Prostate gland (tissue), 2 donors: ENCODE measurements at places on chromosomes 7 and 10. TPM values are rescaled to one million over a fixed set of nuclear protein-coding genes. Genes with fewer than 3 reads are reported as not detected.

DNA sequence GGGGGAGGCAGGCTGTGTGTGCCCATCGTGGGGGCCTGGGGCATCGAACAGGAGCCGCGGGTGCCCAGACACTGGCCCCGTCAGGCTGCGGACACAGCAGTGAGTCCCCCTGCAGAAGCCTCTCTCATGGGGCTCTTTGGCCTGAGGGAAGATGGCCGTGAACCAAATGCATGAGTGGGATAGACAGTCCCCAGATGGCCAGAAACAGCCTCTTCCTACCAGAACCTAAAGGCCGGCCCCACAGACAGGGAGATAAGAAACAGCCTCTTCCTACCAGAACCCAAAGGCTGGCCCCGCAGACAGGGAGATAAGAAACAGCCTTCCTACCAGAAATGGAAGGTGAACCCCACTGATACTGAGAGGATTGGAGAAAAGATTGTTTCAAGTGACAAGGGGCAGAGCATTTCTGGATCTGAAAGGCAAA lies 16.6 kb downstream of the IDI2 start:
- DNase-seq: no peak

DNA sequence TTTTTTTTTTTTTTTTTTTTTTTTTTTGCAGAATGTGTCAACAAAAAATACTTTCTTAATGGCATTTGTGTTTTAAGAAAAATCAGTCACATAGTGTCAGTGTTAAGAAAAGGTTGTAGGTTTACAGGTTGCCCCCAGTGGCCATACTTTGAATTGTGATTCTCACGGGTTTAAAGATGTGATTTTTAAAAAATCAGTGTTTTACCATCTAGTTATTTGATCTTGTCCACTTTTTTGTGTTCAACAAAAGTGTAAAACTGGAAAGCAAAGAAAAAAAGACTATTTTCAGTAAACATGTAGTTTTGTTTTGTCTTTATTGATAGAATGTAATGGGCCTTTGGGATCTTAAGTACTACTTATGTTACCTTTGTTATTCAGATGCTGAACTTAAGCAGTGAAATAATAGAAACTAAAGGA lies 25.7 kb downstream of the SUV39H2 start:
- DNase-seq: no peak

DNA sequence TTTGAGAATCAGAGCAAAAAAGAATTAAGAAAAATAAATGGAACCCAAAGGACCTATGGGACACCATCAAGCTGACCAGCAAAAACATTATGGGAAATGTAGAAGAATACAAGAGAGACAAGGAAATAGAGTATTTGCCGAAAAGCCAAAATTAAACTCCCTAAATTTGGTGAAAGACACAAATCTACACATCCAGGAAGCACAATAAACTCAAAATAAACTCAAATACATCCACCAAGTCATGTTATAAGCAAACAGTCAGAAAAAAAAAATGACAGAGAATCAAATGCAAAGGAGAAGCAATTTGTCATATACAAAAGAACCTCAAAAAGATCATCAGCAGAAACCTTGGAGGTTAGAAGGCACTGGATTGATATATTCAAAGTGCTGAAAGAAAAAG lies 105.4 kb downstream of the ZNF33B start:
- DNase-seq: no peak

GRCh38 chr7:135552148-135552547 lies 5.6 kb upstream of the NUP205 start:
- no peak for DNase-seq

OR2A12 gene
- not detected for total RNA-seq

BLNK gene
- 8.2 TPM for total RNA-seq
